ENCODE measurements at places on chromosomes 1 and 21. TPM values are rescaled to one million over a fixed set of nuclear protein-coding genes. Genes with fewer than 3 reads are reported as not detected.

- DNase-seq = peak; percentile 63
- H3K4me1 ChIP-seq = peaks cover 39% of the 10 kb centered on the region
- H3K27ac ChIP-seq = peak overlapping the region; percentile 83
- peaks cover 20% of the 10 kb centered on the region for H3K36me3 ChIP-seq
Measured at GRCh38 chr1:230277201-230278025, 148.7 kb downstream of the PGBD5 start.

DNA sequence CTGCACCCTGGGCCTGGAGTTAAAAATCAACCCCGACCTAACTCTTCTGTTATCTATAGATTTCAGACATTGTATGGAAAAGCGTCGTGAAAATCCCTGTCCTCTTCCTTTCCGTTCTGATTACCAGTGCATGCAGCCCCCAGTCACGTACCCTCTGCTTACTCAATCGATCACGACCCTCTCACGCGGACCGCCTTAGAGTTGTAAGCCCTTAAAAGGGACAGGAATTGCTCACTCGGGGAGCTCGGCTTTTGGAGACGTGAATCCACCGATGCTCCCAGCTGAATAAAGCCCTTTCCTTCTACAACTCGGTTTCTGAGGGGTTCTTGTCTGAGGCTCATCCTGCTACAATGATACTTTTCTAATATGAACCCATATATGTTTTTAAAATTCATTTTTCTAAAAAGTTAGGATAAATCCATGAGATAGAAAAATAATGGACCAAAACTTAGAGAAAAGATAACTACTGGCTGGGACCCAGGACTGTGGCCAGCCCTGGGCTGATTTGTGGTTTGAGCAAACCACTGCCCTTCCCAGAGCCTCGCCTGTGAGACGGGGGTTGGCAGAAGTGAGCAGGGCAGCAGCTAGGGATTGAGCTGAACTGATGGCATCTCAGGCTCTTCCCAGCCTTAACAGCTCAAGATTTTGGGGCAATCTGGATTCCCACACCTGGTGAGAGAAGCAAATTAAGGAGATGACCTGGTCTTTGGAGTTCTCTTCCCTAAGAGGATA, 5.0 kb downstream of the UQCRHL start:
- no peaks in the 10 kb centered on the region for H3K36me3 ChIP-seq
- H3K4me1 ChIP-seq = peaks cover 19% of the 10 kb centered on the region
- H3K4me3 ChIP-seq = no peak overlapping the region
- no peak for DNase-seq
- no peaks in the 10 kb centered on the region for H3K27me3 ChIP-seq

- H3K36me3 ChIP-seq = no peaks in the 10 kb centered on the region
- H3K4me1 ChIP-seq = peaks cover 1% of the 10 kb centered on the region
- no peak overlapping the region for H3K4me3 ChIP-seq
- no peak overlapping the region for H3K27ac ChIP-seq
Measured at GRCh38 chr1:13823936-13824335, 123.9 kb downstream of the PRDM2 start.

- no peak overlapping the region for H3K4me3 ChIP-seq
- H3K27ac ChIP-seq = no peak overlapping the region
- H3K36me3 ChIP-seq = 0 out of 2 replicates have a peak, but pooled peaks cover 2% of the 10 kb centered on the region
- peaks cover 19% of the 10 kb centered on the region for H3K27me3 ChIP-seq
- peaks cover 3% of the 10 kb centered on the region for H3K4me1 ChIP-seq
Measured at GRCh38 chr1:47479664-47480063, 41.8 kb downstream of the FOXD2 start.

DNA sequence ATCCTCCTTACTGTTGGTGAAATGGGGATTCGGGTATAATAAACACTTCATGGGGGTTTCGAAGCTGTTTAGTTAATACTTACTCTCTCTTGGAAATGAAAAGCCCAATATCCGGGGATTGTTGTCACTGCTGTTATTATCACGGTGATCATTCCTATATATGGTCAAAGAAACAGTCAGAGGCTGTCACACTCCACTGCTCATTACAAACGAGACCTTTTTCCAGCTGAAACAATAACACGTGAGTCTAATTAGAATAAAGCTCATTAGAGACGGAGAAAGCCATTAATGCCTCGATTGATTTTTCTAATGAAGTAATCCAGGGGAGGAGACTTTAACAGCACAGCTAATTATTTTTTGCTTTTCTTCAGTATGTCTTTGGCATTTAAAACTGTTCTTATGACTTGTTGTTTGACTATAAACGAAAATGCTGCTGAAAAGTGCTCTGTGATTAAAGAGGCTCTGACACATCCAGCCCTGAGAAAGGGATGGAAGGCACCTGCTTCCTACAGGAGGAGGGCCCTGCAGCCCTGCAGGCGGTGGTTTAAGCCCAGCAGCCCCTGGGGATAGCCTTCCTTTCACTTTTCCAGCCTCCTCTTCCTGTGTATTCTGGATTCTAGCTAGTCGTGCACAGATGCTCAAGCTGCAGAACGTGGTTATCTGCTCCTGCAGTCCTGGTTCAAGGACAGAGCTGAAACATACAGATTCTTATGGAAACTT, 143.6 kb downstream of the EDEM3 start:
- no peak overlapping the region for H3K27ac ChIP-seq
- no peak overlapping the region for H3K4me3 ChIP-seq
- peaks cover 30% of the 10 kb centered on the region for H3K4me1 ChIP-seq
- no peaks in the 10 kb centered on the region for H3K27me3 ChIP-seq
- H3K36me3 ChIP-seq = no peaks in the 10 kb centered on the region
- no peak for DNase-seq

- DNase-seq = no peak
- H3K27me3 ChIP-seq = peaks cover 2% of the 10 kb centered on the region
- no peak overlapping the region for H3K27ac ChIP-seq
- peaks cover 20% of the 10 kb centered on the region for H3K4me1 ChIP-seq
- H3K4me3 ChIP-seq = no peak overlapping the region
Measured at GRCh38 chr21:35886887-35887286, 173.4 kb downstream of the SETD4 start.

DNA sequence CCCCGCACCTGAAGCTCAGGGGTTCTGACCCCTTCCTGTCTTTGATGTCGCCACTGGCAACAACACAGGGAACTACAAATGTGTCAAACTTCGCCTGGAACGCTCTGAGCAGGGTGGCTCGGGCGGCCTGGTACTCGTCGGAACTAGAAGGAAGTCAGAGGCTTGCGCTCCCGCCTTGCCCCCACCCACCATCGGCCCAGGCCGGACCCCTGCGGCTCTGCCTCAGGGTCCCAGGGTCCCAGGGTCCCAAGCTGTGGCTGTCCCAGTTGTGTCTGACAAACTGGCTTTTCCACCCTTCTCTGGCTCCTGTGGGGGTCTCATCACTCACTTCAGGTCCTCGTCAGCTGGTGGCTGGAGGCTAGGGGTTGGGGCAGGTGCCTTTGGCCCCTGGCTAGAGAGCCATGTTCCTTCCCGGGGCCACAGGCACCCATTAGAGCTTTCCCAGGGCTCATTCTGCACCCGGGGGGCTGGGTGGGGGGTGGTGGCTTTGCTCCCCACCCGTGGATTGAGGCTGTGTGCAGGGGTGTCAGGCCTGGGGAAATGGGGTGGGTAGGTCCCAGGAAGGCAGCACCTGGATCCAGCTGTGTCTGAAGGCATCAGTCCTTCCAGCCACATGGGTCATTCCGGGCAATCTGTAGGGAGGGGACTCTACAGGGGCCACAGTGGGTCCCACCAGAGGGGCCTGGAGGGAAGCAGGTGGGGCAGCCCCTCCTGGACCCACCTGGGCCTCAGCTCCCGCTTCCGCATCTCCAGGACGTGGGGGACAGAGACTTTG, 8.0 kb upstream of the TMEM52 start:
- H3K4me1 ChIP-seq = no peaks in the 10 kb centered on the region
- no peaks in the 10 kb centered on the region for H3K27me3 ChIP-seq
- no peaks in the 10 kb centered on the region for H3K36me3 ChIP-seq
- no peak for DNase-seq

- no peaks in the 10 kb centered on the region for H3K36me3 ChIP-seq
- DNase-seq = peak; percentile 76
- H3K27ac ChIP-seq = no peak overlapping the region
- H3K27me3 ChIP-seq = no peaks in the 10 kb centered on the region
Measured at GRCh38 chr1:35202048-35202719, 9.2 kb upstream of the SFPQ start.

- DNase-seq = no peak
- no peak overlapping the region for H3K4me3 ChIP-seq
- H3K27ac ChIP-seq = no peak overlapping the region
- H3K4me1 ChIP-seq = peaks cover 6% of the 10 kb centered on the region
- no peaks in the 10 kb centered on the region for H3K36me3 ChIP-seq
Measured at GRCh38 chr21:35059742-35060141, 10.6 kb upstream of the RUNX1 start.

DNA sequence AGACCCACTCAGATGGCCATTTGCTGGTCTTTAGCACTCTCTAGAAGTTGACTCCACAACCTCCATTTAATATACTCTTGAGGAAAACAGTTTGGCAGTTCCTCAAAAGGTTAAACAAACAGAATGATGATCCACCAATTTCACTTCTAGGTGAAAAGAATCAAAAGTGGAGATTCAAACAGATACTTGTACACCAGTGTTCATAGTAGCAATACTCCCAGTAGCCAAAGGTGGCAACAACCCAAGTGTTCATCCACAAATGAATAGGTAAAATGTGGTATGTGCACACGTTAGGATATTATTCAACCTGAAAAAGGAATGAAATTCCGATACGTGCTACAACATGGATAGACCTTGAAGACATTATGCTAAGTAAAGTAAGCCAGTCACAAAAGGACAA, 6.3 kb downstream of the PRCC start:
- peak overlapping the region; percentile 23 for H3K27ac ChIP-seq
- H3K36me3 ChIP-seq = peaks cover 16% of the 10 kb centered on the region
- no peaks in the 10 kb centered on the region for H3K27me3 ChIP-seq
- DNase-seq = no peak
- H3K4me3 ChIP-seq = no peak overlapping the region

- H3K4me1 ChIP-seq = 0 out of 2 replicates have a peak, but pooled peaks cover 3% of the 10 kb centered on the region
- peaks cover 35% of the 10 kb centered on the region for H3K27me3 ChIP-seq
- DNase-seq = no peak
- no peak overlapping the region for H3K27ac ChIP-seq
- H3K36me3 ChIP-seq = peaks cover 3% of the 10 kb centered on the region
- H3K4me3 ChIP-seq = no peak overlapping the region
Measured at GRCh38 chr1:109105881-109106280, 8.0 kb upstream of the ELAPOR1 start.

- no peaks in the 10 kb centered on the region for H3K4me1 ChIP-seq
- H3K36me3 ChIP-seq = peaks cover 32% of the 10 kb centered on the region
- H3K4me3 ChIP-seq = no peak overlapping the region
- no peaks in the 10 kb centered on the region for H3K27me3 ChIP-seq
Measured at GRCh38 chr1:5868931-5869500, 123.2 kb downstream of the NPHP4 start.

MFAP2 gene
- 141 TPM for total RNA-seq

SH3GLB1 gene
- 36.4 TPM for total RNA-seq

GJC2 gene
- total RNA-seq = 0.72 TPM

SERTAD4 gene
- 2.7 TPM for total RNA-seq

ADGRL4 gene
- 1.4 TPM for total RNA-seq

HES5 gene
- 0.21 TPM for total RNA-seq

PDC gene
- total RNA-seq = not detected

KRTAP7-1 gene
- total RNA-seq = not detected

UBE2Q1 gene
- total RNA-seq = 61.6 TPM
